ENCODE measurements at places on chromosomes 6 and 20. TPM values are rescaled to one million over a fixed set of nuclear protein-coding genes. Genes with fewer than 3 reads are reported as not detected.

The AGPAT4 gene
- total RNA-seq = 5.4 TPM

The KCNK17 gene
- total RNA-seq = not detected

The NINL gene
- 14.9 TPM for total RNA-seq

The SPDEF gene
- 1.7 TPM for total RNA-seq

The DYNLT1 gene
- 111 TPM for total RNA-seq

The RSPO4 gene
- total RNA-seq = 0.03 TPM

The SLC17A1 gene
- total RNA-seq = not detected

The CPXM1 gene
- total RNA-seq = not detected

The ANKRD6 gene
- total RNA-seq = 1.5 TPM

The ZNF165 gene
- 0.94 TPM for total RNA-seq

The DOK5 gene
- total RNA-seq = not detected

The GNAS-AS1 gene
- not detected for total RNA-seq

The LST1 gene
- 0.17 TPM for total RNA-seq

The GSTA3 gene
- total RNA-seq = not detected

The EFCAB8 gene
- not detected for total RNA-seq

The IP6K3 gene
- total RNA-seq = 2.4 TPM

The MYLK4 gene
- total RNA-seq = 0.10 TPM

The GPX5 gene
- total RNA-seq = not detected

The IRF4 gene
- 0.26 TPM for total RNA-seq

The CST2 gene
- 1.1 TPM for total RNA-seq

The ARFGEF3 gene
- total RNA-seq = 0.55 TPM

The PPP1R3G gene
- 2.6 TPM for total RNA-seq

The SLC16A10 gene
- 0.78 TPM for total RNA-seq

The RSPH9 gene
- total RNA-seq = 0.16 TPM

The RFX6 gene
- not detected for total RNA-seq

The VSX1 gene
- total RNA-seq = 0.93 TPM

The SLC29A1 gene
- 40.5 TPM for total RNA-seq

The MAP3K7 gene
- total RNA-seq = 13.1 TPM

The COL11A2 gene
- 0.92 TPM for total RNA-seq

The TRERF1 gene
- total RNA-seq = 6.9 TPM

The TGM6 gene
- not detected for total RNA-seq

All from A549 treated with AZD2906 at 1 μM for 4 hours (cell line).